Activated CD4-positive, alpha-beta T cell treated with anti-CD3 and anti-CD28 coated beads, Interleukin-10, Interleukin-2, amounts not matched to agents 100 ng/mL and 50 ng/mL, durations not matched to agents 16 hours and 8 hours (primary cell): ENCODE measurements at places on chromosomes 5 and 9.
A peak's percentile ranks its signal among the peaks of the same experiment; 100 is the strongest.

DNA sequence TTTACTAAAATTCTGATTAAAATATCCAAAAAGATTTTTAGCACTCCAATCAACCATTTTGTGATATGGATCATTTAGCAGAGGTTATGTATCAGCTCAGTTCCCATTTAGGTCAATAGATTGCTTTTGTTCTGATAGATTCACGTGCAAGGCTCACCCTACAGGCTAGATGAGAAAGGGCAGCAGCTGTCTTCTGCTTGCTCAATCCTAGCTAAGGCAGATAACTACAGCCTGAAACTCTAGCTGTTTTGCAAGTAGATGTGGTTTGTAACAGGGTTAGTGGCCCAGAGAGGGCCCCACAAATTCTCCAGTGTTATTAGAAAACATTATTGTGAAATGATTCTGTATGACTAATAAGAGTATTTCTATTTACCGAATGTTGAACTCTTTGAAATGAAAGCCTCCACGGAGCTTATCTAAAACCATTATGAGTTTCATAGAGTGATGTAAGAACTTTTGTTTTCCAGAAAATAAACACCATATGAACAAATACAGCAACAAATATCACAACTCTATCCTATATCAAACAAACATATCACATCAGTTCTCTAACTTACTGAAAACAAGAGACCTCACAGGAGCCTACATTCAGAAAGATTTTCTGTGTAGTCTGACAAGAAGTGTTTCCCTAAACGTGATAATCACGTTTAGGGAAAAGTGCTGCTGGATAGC, 841.9 kb upstream of the ACO1 start:
- peak; percentile 84 for DNase-seq

- DNase-seq, result no peak
These were observed 1.0 kb downstream of the CEMIP2 start for GRCh38 chr9:71767163-71767775.

DNA sequence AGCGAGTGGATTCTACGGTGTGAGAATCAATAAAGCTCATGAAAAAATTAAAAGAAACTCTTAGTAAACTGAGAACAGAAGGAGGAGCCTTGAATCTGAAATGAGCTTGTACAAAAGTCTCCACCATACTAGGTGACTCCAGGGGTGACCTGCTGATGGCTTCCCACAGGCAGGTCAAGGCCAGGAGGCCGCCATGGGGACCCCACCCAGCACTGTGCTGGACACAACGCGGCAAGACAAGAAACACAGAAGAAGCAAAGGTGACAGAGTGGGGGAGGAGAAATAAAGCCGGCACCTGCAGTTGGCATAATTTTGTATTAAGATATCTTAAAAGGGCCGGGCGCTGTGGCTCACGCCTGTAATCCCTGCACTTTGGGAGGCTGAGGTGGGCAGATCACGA, 12.1 kb upstream of the SLC6A19 start:
- no peak for DNase-seq

DNA sequence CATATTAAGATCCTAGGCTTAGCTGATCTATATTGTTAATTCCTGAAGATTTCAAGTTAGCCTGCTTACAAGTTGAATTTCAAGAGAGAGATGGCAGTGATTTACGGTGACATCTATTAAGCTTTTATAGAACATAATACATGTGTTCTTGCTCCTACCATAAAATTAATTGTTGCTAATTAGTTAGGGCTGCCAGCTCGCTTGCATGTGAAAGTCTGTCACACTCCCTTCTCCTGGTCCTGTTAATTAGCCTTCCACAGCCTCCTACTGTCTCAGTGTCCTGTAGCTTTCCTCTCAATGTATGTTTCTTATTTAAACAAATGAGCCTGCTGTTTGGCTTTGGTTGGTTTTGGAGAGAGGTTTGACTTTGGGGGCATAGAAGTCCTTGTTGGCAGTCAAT, 247.2 kb downstream of the NTRK2 start:
- no peak for DNase-seq

- peak; percentile 86 for DNase-seq
These were observed 115.7 kb downstream of the UGCG start for GRCh38 chr9:112012026-112012902.

GRCh38 chr5:51202161-51202560, 181.1 kb upstream of the ISL1 start:
- no peak for DNase-seq

DNA sequence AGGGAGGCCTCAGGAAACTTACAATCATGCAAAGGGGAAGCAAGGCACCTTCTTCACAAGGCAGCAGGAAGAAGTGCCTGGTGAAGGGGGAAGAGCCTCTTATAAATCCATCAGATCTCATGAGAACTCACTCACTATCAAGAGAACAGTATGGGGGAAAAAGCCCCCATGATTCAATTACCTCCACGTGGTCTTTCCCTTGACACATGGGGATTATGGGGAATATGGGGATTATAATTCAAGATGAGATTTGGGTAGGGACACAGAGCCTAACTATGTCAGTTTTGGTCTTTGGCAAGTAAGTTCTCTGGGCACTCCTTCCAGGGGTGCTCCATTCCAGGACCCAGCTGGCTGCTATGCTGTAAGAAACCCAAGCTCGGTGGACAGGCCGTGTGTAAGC, 275.3 kb upstream of the TUT7 start:
- no peak for DNase-seq

- DNase-seq, result no peak
These were observed 345.0 kb downstream of the DMAC1 start for GRCh38 chr9:7454624-7455023.

DNA sequence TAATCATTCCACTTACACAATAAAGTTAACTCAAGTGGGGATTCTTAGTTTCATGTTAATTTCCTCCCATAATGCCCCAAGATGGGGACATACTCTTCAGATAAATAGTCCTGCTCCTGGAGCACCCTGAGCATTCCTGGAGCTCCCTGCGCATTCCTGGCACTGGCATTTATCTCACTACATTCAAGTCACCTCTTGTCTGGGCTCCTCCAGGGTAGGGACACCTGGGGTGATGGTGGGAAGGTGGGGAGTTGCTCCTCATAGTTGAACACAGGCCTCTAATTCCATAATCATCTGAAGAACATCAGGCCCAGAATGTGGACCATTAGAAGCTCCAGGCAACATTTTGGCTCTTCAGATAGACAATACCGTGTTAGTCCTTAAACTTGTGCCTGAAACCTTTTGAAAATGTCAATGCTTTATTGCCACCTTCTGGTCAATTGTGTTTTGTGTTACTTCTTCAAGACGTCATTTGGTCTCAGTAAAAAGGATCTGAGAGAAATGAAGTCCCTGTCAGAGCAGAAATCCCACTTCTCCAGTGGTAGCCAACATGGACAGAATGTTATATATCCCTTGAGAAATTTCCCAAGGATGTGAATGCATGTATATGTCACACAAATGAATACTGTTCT, 14.2 kb upstream of the AGGF1 start:
- peak; percentile 36 for DNase-seq

- DNase-seq, result no peak
These were observed 76.8 kb upstream of the TRIO start for GRCh38 chr5:14066326-14066725.

GRCh38 chr9:103068753-103069152, 73.6 kb downstream of the CYLC2 start:
- DNase-seq, result no peak

DNA sequence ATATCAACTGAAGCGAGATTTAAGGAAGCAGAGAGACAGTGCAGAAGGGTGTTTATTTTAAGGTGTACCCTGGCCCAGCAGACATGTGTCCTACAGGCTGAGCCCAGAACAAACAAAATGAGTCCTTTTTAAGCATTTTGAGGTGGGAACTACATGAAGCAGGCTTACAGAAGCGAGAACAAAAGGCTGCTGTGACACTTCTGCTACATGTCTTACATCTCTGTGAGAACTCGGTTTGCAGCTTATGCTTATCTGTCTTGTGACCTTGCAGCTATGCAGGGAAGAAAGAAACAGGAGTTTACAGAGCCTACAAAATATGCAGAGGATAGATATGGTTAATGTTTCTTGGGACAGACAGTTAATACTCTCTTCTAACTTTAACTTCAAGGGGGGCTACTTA, 295.9 kb downstream of the CEMIP2 start:
- DNase-seq, result no peak

- DNase-seq, result no peak
These were observed 123.2 kb downstream of the TLE1 start for GRCh38 chr9:81566074-81566698.

DNA sequence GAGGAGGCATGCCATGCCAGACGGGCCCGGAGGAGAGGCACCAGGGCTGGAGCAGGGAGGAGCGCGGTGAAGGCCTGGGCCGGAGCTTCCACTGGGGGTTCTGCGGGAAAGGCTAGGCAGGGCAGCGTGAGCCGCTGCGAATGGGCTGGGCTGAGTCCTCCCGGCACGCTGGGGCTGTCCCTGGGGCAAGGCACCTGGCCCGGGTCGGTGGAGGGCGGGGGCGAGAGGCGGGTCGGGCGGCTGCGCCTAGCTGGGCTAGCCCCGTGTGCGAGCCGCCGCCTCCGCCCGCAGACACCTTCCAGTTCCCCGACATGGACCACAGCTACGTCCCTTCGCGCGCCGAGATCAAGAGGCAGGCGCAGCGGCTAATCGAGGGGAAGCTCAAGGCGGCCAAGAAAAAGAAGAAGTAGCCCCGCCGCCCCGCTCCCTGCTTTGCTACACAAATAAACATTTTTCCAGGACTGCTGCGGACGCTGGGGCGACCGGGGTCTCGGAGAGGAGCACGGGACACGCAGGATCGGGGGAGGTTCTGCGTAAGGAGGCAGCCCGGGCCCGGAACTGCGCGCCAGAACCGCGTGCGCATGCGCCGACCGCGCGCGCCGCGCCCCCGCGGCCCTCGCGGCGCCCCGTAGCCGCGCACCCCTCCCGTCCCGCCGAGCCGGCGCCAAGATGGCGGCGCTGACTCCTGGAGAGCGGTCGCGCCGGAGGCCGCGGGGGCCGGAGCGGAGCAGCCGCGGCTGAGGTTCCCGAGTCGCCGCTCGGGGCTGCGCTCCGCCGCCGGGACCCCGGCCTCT, at the start of gene RABL6:
Gene RABL6 (plus strand): TSS at position 668 of the 794 bp plus-strand sequence. CDS start 249 bp downstream, outside the sequence.
- DNase-seq, result peak; percentile 87

- DNase-seq, result no peak
These were observed 16.3 kb downstream of the FABP6 start for GRCh38 chr5:160245506-160246086.

- no peak for DNase-seq
These were observed 68.8 kb downstream of the C9orf50 start for GRCh38 chr9:129552064-129552463.

DNA sequence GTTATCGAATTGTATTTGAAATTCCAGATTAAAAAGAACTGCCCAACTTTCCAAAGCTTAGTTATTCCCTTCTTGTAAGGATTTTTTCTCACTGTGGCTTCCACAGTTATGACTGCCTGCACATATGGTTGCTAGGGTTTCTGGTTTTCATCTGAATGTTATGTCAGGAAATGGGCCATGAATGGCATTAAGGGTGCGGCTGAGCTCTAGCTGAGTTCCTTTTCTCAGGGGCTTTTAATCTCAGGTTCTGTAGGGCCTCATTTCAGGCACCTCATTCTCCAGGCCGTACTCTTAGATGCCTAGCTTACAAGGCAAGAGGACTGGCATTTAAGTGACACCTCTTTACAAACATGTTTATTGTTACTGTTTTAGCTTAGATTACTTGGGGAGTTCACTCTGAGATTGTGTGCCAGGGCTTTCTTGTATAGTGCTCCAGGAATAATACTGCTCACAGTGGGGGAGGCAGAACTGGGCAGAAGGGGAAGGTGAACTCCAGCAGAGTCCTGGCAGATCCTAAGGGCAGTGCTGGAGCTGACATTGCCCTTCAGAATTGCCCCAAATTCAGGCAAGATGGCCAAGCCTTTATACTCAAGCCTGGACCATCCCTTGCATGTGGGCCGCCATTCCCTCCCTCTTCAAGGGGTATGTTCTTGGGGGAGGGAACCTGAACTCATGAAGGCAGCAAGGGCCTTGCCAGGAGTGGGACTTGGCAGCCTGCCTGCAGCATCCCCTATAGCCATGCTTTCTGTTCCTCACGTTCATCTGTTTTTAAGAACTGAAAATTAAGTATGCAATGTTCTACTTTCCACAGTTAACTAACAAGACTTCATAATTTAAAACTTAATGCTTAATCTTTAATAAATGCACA, 111.5 kb downstream of the KDM4C start:
- no peak for DNase-seq

- DNase-seq, result peak; percentile 17
These were observed 171.2 kb downstream of the DOCK8 start for GRCh38 chr9:385818-386398.

GRCh38 chr5:132748522-132749000, 1.3 kb downstream of the CCNI2 start:
- DNase-seq, result no peak

- DNase-seq, result no peak
These were observed 1090.4 kb upstream of the CDH6 start for GRCh38 chr5:30103052-30103451.

DNA sequence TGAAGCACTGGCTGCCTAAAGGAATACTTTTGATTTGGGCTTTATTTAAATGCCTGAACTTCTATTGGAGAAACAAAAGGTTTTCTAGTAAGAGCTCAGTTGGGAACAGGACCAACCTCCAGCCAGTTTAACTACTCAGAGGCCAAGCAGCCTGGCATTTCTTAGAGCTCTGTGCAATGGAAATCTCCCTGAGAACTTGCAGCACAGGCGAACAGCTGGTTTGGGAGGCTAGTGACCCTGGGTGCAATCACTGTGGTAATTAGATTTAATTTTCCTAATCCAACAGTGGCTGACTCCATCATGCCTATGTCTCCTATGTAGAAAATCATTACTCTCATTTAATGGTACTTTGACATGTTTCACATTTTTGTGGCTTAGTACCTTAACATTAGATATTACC, 1.0 kb upstream of the CDH6 start:
- no peak for DNase-seq

GRCh38 chr9:109335929-109336328, 15.1 kb upstream of the EPB41L4B start:
- DNase-seq, result no peak

DNA sequence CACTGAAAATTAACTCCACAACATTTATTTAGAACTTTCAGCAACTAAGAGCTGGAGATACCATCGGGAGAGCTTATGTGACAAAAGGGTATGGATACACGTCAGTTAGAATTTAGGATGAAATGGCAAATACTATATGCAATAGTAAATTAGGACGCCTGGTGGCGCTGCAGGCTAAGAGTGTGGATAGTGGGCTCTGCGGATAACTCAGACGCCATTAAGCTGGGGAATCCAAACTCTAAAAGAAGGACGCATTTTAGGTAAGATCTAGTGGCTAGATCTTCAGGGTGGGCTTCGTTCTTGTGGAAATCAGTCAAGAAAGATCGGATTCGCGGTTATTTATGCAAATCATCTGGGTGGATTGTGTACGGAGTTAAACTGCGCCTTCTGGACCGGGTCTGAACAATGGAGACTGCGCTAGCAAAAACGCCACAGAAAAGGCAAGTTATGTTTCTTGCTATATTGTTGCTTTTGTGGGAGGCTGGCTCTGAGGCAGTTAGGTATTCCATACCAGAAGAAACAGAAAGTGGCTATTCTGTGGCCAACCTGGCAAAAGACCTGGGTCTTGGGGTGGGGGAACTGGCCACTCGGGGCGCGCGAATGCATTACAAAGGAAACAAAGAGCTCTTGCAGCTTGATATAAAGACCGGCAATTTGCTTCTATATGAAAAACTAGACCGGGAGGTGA, at the start of gene PCDHB5:
Gene PCDHB5 (plus strand): TSS at position 177 of the 688 bp plus-strand sequence. CDS start 229 bp downstream, at position 406.
- peak; percentile 5 for DNase-seq
